ENCODE measurements at places on chromosomes 2 and 18.

- DNase-seq, result no peak
Measured at GRCh38 chr2:28363686-28364280, 28.9 kb upstream of the FOSL2 start.

GRCh38 chr2:240820607-240821428, 799 bp upstream of the KIF1A start:
- DNase-seq, result no peak

- no peak for DNase-seq
Measured at GRCh38 chr2:120802867-120803484, 67.3 kb downstream of the GLI2 start.

GRCh38 chr2:239113171-239113570, 265.3 kb downstream of the TWIST2 start:
- DNase-seq, result no peak

DNA sequence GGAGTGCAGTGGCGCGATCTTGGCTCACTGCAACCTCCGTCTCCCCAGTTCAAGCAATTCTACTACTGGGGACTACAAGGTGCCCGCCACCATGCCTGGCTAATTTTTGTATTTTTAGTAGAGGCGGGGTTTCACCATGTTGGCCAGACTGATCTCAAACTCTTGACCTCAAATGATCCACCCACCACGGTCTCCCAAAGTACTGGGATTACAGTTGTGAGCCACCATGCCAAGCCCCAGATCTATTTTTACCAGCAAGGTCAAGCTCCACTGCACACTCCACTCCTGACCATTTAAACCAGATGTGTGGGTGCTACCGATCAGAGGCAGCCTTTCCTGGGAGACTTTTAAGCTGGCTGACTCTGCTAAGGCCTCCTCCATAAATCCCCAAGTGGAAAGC, 67.5 kb upstream of the CD226 start:
- no peak for DNase-seq

DNA sequence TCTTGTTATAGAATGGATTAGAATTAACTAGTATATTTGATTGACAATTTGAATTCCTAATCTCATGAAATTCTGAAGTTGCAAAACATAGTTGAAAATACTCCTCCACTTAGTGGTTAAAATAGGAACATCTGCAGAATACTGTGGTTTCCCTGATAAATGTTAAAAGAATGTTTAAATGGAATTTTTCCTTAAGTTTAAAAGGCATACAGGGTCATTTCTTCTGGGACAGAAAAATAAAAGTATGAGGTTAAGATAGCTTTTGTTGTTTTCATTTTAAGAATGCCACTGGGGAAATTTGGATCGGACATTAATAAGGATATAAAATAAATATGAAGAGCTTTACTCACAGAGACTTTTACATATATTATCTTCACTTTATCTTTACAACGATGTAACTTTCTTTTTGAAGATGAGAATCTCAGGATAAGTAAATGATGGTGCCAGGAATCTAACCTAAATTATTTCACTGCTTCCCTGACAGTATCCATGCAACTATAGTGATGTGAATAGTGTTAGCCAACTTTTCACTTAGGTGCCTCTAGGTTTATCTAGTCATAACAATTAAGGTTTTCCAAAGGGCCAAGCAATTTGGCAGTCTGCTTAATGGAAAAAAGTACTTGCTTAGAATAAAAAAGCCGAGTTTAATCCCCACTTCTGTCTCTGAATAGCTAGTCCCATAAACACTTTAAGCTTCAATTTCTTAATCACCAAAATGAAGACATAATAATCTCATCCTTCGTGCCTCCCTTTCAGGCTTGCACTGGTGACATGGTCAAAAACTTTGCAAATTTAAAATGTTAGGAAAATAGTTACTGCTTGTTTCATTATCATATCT, 151.8 kb upstream of the STK17B start:
- DNase-seq, result peak; percentile 35

- no peak for DNase-seq
Measured at GRCh38 chr18:2881088-2881839, 34.5 kb downstream of the EMILIN2 start.

DNA sequence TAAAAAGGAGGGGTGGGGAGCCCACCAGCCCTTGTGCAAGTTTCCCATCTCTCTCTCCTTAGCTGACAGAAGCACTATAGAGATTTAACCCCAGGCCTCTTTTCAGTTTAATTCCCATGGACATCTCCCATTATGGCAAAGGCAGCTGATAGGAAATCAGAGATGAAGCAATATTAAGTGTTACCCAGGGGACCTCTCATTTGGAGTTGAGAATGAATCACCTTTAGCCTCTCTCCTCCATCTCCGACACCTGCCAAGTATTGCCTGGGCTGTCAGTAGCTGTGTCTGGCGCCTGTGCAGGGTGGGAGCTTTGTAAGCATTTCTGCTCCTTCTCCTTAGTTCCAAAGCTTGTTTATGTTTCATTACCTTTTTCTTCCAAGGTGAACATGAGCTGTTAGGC, 109.0 kb downstream of the AQP4 start:
- no peak for DNase-seq

GRCh38 chr18:48181087-48181823, 227.9 kb downstream of the ZBTB7C start:
- DNase-seq, result no peak

GRCh38 chr2:119433636-119434327, 2.1 kb downstream of the TMEM37 start:
- DNase-seq, result no peak

GRCh38 chr18:49701190-49701589, 112.1 kb downstream of the ACAA2 start:
- no peak for DNase-seq

DNA sequence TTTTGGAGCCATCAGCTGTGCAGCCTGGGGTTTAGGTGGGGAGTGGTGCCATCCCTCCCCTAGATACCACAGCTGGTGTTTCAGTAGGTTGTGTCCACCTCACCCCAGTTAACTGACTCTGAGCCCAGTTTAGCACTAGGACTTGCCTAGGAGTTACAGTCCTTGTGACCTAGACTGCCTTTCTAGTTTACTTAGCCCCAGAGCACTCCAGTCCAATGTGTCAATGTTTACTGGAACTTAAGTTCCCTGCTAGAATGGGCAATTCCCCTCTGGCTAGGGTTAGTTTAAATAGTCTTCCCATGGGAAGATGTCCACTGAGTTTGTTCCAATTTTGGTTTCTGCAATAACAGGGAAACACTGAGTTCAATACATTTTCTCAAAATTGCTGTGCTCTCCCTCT, 909.2 kb downstream of the CCDC85A start:
- no peak for DNase-seq

GRCh38 chr2:234029150-234029733, 21.3 kb upstream of the SPP2 start:
- DNase-seq, result no peak

GRCh38 chr2:7450833-7451190, 533.6 kb downstream of the RNF144A start:
- DNase-seq, result no peak

GRCh38 chr18:12086249-12086648, 7.4 kb upstream of the ANKRD62 start:
- DNase-seq, result no peak

DNA sequence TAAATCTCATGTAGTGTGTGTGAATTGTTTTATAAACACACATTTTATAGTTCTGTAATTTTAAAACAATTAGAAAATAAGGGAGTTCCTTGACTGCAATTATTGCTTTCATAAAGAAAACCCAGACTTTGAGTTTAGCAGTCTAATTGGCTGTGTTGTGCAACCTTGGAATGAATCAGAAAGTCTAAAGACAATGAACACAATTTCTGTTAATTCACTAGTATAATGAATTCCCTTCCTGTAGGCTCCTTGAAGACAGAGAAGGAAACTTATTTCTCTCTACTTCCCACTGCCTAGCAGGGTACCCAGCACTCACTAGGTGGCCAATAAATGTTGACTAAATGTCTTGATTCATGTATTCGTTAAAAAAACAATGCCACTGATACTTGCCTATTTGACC, 79.9 kb downstream of the ANTXR1 start:
- no peak for DNase-seq

GRCh38 chr2:241926541-241927311, 57.2 kb downstream of the RTP5 start:
- DNase-seq, result no peak

GRCh38 chr18:45849529-45849928, 24.1 kb downstream of the SIGLEC15 start:
- DNase-seq, result no peak

GRCh38 chr2:222052934-222053367, 245.8 kb downstream of the PAX3 start:
- no peak for DNase-seq

GRCh38 chr18:76592981-76593381, 97.9 kb upstream of the ZNF516 start:
- no peak for DNase-seq

- DNase-seq, result no peak
Measured at GRCh38 chr2:215286309-215286708, 25.6 kb upstream of the ATIC start.

- no peak for DNase-seq
Measured at GRCh38 chr2:112156152-112156986, 18.2 kb downstream of the FBLN7 start.

DNA sequence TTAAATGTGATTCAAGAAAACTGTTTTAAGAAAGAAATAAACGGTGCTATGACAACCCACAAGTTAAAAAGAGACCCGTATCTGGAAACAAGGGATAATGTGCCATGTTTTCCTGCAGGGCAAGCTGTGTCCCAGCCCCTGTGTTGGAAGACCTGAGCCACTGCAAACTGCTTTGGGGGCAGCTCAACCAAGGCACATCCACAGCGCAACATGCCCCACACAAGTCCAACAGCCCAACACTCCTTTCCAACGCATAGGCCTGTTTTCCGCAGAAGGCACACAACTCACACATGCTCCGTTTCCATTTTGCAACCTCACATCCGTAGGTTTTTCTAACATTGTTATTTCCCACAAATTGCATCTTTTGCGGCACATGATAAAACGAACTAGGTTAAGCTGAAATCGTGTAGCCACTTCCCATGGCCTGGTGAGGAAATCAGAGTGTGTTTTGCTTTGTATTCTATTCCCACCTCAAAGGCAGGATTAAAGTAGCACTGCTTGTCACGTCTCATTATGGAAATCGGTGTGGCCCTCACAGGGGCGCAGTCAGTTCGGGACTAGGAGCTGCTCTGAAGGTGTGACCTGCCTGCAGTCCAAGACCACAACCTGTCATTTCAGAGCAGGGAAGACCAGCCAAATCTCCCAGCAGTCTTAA, 50.5 kb upstream of the ZNF516 start:
- no peak for DNase-seq

DNA sequence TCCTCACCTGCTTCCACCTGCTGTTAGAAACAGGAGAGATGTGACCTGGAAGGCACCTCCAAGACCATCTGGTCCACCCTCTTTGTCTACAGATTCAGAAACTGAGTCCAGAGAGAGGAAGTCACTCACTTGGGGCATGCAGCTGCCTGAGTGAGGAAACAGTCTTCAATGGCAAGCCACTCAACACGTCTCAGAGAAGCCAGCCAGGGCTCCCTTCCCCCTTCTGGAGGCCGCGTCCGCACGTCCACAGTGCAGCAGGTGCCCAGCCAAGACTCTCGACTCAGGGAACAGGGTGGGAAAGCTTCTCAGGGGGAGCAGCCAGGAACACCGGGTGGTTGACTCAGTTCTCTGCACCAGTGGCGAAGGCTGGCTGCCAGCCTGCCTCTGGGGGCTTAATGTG, 201.7 kb downstream of the BCL11A start:
- peak; percentile 92 for DNase-seq

DNA sequence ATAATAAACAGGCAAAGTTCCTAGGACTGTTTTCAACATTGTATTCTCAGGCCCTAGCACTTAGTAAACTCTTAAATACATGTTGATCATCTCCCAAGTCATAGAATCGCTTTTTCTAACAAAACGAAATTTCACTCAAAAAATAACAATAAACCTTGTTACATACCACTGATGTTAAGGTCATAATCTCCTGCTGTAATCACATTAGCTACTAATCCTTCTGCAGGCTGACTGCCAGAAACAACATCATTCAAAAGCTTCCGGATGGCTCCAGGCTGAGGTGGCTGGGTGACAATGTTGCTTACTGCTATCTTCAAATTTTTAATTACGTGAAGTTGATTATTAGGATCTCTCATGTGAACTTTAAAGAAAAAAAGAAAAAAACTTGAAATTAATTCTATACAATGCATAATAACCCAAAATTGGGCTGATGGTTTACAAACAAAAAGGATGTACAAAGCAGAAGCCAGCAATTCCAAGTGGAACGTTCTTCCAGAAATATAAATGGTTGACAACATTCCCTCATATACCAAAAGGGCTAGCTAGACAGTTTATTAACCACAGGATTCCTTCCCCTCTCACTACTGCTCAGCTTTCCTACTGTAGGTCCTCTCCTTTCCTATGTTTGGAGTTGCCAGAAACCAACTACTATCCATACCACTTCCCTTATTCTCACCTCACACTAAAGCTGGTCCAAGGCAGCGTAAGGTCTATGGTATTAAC, 11.6 kb downstream of the TRAPPC8 start:
- no peak for DNase-seq

- peak; percentile 50 for DNase-seq
Measured at GRCh38 chr2:241812730-241813643, 4.0 kb downstream of the NEU4 start.

GRCh38 chr2:9243357-9243756, 36.7 kb downstream of the ASAP2 start:
- DNase-seq, result no peak

- no peak for DNase-seq
Measured at GRCh38 chr2:89848763-89849368, 1157.4 kb downstream of the RPIA start.

DNA sequence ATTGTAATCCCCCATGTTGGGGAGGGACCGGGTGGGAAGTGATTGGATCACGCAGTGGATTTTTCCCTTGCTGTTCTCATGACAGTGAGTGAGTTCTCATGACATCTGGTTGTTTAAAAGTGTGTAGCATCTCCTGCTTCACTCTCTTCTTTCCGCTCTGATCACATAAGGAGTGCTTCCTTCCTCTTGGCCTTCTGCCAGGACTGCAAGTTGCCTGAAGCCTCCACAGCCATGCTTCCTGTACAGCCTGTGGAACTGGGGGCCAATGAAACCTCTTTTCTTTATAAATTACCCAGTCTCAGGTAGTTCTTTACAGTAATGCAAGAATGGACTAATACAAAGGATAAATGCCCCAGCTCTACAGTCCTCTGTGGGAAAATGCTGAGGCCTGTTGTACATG, 437.5 kb upstream of the NXPH2 start:
- no peak for DNase-seq

- no peak for DNase-seq
Measured at GRCh38 chr2:88602022-88602421, 25.2 kb downstream of the EIF2AK3 start.
